ENCODE measurements at places on chromosomes 2 and 18. TPM values are rescaled to one million over a fixed set of nuclear protein-coding genes. Genes with fewer than 3 reads are reported as not detected.

CCDC74B gene
- 7.1 TPM for total RNA-seq

INPP5D gene
- total RNA-seq = 9.4 TPM

MYO7B gene
- 0.04 TPM for total RNA-seq

DNA sequence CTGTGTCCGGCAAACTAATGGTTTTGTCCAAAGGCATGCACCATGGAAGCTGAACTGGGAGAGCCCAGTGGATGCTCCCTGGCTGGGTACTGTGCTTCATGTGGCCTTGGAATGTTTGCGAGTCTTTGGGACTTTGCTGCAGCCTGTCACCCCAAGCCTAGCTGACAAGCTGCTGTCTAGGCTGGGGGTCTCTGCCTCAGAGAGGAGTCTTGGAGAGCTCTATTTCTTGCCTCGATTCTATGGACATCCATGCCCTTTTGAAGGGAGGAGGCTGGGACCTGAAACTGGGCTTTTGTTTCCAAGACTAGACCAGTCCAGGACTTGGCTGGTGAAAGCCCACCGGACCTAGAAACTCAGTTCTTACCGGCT, 1.7 kb downstream of the MARS2 start:
- no peak for DNase-seq

DNA sequence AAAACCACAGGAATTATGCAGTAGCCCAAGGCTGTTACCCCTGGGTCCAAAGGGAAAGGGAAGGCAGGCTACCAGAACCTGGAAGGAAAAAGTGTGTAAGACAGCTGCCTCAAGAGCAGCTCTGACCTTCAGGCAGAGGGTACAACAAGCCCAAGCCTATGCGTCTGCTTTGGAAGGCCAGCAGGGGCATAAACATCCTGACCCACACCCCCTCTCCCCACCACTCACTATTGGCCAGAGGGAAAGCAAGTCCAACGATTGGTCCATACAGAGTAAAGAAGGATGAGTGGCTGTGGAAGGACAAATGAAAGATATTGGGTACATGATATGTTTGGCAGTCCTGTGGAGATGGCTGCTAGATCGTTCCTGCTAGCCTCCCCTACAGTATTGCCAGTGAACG, 227.6 kb upstream of the HNRNPA3 start:
- no peak for DNase-seq

TUBB8B gene
- 0.31 TPM for total RNA-seq

GRCh38 chr2:235856151-235856854, 311.9 kb downstream of the GBX2 start:
- DNase-seq = no peak

SIX3 gene
- total RNA-seq = not detected

Data from mesothelial cell of epicardium (in vitro differentiated cells).